Stimulated activated CD8-positive, alpha-beta memory T cell treated with anti-CD3 and anti-CD28 coated beads, Interleukin-15, amount 100 ng/mL, for 4 hours (primary cell): ENCODE measurements at places on chromosomes 5 and 9.

- DNase-seq: no peak
Measured at GRCh38 chr9:113621309-113621791, 157.8 kb downstream of the RGS3 start.

DNA sequence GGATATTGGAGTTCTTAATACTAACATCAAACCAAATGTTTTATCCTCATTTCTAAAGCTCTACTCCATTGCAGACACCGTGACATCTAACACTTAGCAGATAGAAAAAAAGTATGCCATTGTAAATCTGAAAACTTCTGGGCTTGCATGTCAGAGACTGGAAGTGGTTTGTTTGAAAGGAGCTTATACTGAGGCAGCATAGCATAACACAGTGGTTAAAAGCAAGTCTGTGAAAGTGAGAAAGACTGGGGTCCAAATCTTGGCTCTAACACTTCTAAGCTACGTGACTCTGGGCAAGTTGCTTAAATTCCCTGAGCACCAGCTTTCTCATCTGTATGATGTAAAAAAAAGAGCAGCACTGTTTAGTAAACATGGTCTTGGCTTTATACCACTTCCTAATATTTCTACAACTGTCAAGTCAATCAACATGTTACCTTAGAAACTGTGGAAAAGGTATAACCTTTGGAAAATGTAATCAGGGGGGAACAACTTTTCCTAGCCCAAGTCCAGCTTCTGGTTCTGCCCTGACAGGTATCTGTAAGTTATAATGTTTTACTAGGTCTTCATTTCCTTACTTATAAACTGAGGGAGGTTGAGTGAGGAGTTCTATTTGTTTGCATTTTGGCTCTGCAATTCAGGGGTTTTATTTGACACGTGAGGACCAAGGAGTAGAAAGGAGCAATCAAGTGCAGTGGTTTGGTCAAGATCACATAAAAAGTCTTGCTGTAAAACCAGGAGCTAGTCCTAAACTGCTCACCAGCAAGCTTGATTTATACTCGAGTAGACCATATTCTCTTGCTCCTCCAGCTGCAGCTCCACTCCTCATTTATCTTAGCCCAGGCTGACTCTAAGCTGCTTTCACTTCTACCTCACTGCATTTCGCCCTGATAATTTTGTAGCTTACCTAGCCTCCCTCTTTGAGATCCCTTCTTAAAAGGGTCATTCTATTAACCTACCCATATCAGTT, 541.0 kb downstream of the RAB3C start:
- DNase-seq: no peak

- no peak for DNase-seq
Measured at GRCh38 chr5:42020788-42021530, 95.9 kb downstream of the FBXO4 start.

- DNase-seq: peak; percentile 25
Measured at GRCh38 chr5:59188419-59189225, 605.7 kb downstream of the RAB3C start.

GRCh38 chr9:114664181-114664580, 6.6 kb upstream of the TEX53 start:
- DNase-seq: no peak

DNA sequence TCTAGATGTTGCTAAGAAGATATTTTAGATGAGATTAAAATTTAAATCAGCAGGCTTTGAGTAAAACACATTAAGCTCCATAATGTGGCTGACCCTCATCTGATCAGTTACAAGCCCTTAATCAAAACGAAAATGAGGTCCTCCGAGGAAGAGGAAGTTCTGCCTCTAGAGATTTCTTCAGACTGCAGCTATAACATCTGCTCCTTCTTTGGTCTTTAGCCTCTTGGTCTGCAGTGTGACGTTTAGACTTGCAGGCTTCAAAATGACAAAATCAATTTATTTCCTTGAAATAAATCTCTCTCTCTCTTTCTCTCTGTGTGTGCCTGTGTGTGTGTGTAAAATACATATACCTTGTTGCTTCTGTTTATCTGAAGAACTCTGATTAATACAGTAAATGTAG, 1429.8 kb upstream of the CDH9 start:
- no peak for DNase-seq

DNA sequence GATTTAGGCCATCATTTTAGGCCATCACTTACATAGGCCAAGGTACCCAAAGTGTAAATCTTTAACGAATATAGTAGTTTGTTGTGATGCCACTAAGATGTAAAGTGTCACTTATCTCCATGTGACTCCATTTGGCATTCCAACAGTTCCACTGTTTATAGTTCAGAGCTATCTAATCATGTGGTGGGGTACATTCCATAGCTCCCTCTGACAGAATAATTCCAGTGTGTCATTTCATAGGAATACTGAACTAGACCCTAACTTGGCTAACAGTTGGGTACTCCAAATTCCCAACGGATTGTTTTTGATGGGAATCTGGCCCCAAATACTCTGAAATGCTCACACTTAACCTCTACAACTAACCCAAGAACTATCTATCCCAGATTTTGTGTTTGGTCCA, 76.7 kb upstream of the FST start:
- DNase-seq: no peak

- DNase-seq: no peak
Measured at GRCh38 chr9:80794197-80794596, 895.1 kb downstream of the TLE1 start.

- DNase-seq: no peak
Measured at GRCh38 chr9:128358861-128359260, 12.3 kb upstream of the URM1 start.

GRCh38 chr9:35274993-35275392, 113.2 kb downstream of the UNC13B start:
- DNase-seq: no peak

DNA sequence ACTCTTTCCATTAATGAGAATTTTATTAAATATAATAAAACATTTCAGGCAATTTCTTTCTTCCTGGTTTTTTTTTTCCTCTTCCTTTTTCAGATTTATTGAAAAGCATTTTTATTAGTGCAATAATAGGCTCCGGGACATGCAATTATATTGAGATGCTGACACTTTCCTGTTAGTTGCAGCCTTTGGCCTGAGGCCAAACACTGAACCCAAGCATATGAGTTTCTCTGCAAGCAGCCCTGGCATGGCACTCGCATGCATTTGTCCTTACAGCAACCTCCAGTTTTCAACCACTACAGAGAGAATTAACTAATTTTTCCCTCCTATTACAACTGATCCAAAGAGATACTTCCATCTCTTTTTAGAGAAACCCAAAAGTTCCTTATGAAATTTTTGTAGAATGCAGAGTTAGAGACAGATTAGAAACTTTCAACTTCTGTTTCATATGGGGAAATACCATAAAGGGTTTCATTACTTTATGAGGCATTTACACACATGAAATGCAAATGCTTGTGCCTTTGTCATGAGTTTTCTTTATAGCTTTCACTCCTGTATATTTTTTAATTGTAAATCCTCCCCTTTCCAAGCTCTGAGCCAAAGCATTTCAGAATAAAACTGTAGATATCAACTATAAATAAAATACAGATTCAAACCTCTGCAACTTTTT, 183.0 kb downstream of the CETN3 start:
- DNase-seq: no peak

DNA sequence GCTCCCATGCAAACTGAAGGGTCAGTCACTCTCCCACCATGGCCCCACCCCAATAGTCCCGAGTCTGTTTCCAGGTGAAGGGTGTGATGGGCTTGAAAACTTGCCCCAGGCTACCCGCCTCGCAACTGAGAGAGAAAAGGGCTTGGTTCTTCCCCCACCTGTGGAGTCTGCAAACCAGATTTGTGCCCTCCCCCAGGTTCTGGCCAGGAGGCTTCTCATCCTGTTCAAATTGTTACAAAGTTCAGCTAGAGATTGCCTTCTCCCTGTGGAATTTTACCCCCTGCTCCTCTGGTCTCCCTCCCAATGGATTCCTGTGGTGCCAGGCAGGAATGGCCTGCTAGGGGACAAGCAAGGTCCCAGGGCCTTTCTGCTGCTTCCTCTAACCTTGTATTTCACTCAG, 93.1 kb upstream of the ACO1 start:
- DNase-seq: no peak

DNA sequence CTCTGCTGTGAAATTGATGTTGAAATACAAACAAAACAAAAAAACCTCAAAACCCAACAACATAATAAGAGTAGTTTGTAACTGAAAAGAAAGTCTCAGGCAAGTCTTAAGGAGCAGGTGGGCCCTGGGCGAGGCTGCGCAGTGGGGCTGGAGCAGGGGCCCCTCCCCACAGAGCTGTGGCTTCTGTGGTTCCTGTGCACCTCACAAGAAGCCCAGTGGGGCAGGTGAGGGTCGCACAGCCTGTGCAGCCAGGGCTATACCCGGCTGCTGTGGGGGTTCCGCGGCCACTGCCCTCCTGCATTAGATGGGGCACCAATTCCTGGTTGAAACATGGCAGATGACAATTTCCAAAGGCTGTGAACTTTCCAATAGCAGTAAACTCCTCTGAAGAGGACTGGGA, 75.3 kb downstream of the TRIO start:
- no peak for DNase-seq

- no peak for DNase-seq
Measured at GRCh38 chr5:96432216-96433065, 607 bp downstream of the PCSK1 start.

GRCh38 chr5:99544356-99544755, 615.5 kb upstream of the CHD1 start:
- no peak for DNase-seq

DNA sequence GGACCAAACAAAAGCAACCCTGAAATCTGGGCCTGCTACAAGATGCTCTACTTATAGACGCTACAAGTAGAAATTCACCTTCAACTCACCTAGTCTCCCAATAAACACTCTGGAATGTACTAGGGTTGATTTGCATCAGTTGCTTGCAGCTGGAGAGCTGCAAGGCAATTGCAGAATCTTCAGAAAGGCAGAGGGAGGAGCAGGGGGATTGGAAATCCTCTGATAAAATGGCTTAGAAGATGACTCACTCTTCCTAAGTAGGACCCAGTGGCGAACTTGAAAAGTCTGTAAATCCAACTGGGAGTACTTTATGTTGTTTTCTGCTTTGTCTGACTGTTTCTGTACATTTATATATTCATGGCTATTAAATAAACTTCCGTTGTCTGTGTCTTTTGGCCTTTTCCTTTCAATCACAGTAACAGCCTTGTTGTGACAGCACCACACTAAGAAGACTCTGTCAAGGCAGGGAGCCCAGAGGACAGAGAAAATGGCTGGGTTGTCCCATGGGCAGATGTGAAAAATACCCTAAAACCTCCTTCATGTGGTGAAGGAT, 14.7 kb upstream of the MLLT3 start:
- DNase-seq: no peak

GRCh38 chr5:173547579-173547978, 68.9 kb downstream of the BOD1 start:
- no peak for DNase-seq

GRCh38 chr5:24547132-24547531, 97.6 kb downstream of the CDH10 start:
- no peak for DNase-seq

GRCh38 chr5:169702693-169703481, 65.8 kb downstream of the DOCK2 start:
- DNase-seq: no peak

- no peak for DNase-seq
Measured at GRCh38 chr5:149581931-149582768, 852 bp downstream of the ARHGEF37 start.

DNA sequence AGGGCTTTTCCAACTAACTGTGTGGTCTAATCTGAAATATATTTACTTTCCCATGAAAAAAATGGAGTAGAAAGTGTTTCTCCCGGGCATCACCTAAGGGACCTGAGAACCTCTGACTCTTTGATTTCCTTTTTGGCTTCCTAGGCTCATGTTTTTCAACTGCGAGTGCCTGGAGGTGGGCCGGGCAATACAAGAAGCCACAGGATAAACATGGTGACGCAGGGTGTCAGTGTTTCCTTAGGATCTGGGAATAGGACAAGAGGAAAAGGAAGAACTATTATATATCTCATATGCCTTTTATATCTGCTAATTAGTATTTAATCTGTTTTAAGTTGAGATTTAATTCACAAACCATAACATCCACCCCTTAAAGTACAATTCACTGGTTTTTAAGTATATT, 11.4 kb upstream of the LECT2 start:
- no peak for DNase-seq

- DNase-seq: no peak
Measured at GRCh38 chr9:14226855-14227532, 86.9 kb downstream of the NFIB start.

- no peak for DNase-seq
Measured at GRCh38 chr5:33224285-33224961, 216.3 kb upstream of the TARS1 start.

DNA sequence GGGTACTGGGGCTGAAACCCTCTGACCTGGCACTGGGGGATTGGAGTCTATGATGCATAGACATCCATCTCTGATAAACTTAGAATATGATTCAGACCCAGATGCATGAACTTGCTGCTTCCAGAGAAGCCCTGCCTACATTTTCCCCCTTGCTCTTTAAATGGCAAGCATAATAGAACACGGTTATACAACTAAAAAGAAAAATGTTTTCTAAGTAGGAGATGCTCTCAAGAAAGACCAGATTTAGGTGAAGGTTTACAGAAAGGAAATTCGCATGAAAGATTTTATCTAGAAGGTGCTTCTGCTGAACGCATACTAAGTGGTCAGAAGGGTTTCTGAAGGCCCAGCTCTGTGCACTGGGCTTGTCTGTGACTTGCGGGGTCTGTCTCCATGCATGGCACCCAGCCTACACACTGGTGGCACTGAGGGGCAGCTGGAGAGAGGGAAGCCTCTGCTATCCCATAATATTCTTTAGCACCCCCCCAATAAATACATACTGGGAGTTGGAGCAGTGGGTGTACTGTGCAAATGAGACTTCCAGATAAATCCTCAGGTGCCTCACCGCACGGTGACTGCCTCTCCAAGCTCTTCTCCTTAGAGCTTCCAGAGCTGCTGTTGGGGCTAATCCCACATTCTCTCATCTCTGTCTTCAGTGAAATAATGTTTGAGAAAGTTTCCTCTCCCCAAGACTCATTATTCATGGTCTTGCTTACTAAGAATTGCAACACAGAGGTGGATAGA, 114.6 kb downstream of the FSTL4 start:
- DNase-seq: no peak

DNA sequence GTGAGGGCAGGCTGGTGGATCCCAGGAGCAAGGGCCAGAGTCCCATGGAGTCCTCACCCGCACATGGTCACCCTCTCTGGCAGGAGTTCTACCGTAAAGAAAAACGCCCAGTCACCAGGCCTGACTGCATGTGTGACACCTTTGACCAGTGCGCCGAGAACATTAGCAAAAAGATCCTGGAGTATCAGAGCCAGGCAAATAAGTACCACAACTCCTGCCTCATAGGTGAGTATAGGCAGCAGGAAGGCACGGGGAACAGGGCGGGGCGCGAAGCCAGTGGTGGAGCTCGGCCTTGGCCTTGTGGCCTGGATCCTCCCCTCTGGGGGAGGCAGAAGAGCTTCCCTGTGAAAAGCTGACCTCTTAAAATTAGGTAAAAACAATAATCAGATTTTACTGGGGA, 45.4 kb upstream of the TDRD7 start:
- DNase-seq: no peak

- DNase-seq: no peak
Measured at GRCh38 chr9:14236591-14236990, 77.3 kb downstream of the NFIB start.

DNA sequence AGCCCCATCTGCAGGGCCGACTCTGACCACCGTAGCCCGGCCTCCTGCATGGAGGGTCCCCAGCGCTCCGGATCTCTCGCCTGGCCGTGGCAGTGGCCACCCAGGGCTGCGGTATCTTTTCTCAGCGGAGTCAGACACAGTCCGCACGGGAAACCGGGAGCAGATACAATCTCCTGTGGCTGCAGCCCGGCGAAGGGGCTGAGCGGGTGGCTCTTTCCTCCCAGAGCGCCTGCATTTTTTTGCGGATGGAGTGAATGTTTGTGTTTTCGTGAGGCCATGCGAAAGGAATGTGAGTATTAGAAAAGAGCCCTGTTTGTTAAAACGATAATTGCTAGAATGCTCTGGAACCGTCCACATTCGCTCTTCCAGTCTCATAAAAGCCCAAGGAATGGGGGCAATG, 53.4 kb upstream of the PTCH1 start:
- no peak for DNase-seq
